ENCODE measurements at places on chromosomes 5 and 9.
A peak's percentile ranks its signal among the peaks of the same experiment; 100 is the strongest.

DNA sequence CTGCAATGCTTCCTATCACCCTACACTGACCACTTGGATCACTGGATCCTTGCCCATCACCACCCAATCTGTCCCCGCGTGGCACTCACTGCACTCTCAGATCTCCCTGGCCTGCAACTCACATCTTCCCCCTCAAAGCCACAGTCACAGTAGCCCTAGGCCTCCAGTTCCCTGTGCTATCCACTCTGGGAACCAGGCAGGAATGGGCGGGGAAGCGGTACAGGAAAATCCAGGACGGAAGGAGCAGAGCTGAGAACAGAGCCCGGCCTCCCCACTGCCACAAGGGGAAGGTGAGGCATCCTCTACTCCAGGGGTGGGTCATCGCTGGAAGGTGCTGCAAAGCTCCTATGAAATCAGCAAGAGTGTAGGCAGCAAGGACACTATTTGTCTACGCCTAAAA lies 102.6 kb downstream of the ESM1 start:
- DNase-seq = no peak

- no peak for DNase-seq
These were observed 6.6 kb downstream of the CDC14B start for GRCh38 chr9:96612966-96613589.

GRCh38 chr5:181198905-181199519 lies 6.0 kb downstream of the TRIM7 start:
- no peak for DNase-seq

DNA sequence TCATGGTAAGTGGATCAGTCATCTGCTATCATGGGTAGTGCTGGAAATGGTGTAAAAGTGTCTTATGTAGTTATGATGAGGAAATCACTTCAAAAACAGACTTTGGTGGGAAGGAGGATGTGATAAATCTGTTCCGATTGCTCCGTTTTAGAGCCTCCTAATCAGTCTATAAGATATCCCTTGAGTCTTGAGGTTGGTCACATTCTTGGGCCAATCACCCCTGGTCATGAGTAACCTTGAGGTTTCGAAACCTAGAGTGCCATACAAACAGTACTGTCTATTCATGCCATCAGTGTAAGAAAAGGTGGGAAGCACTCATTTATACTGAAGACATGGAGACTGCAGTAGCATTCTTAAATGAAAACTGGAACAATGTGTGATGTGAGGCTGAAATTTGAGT lies 45.8 kb downstream of the LRRTM2 start:
- no peak for DNase-seq

GRCh38 chr5:78594610-78595457 lies 53.7 kb downstream of the LHFPL2 start:
- peak; percentile 83 for DNase-seq

- DNase-seq = no peak
These were observed 19.7 kb upstream of the TERT start for GRCh38 chr5:1314564-1314982.
